ENCODE measurements at places on chromosomes 1 and 21. TPM values are rescaled to one million over a fixed set of nuclear protein-coding genes. Genes with fewer than 3 reads are reported as not detected.
A peak's percentile ranks its signal among the peaks of the same experiment; 100 is the strongest.

GRCh38 chr21:42459546-42460215 lies 36.3 kb downstream of the RSPH1 start:
- no peak for DNase-seq

DNA sequence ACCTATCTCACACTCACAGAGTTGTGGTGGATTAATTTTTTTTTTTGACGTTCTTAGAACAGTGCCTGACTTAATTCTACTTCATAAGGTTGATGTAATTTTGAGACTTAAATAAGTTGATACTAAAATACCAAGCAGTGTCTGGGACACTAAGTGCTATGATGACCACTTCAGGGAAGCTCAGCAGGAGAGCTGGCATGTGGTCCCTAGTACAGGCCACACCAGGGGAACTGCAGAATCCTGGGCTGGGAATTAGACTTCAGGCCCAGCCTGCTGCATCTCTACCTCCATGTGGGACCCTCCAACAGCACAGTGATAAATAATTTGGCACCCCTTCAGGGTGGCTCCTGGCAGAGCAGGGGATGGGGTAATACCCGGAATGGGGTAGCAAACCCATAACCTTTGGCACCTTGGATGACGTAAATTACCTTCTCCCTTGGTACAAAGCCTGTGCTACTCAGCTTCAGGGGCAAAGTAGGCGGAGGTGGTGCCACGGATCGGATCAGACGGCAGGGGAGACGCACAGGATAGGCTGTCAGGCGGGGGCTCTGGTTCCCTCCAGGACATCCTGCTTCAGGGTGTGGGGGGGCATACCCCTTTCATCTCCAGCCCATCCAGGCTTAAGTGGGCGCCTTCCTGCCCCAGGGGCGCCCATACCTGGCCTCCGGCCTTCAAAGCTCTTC lies 4.8 kb downstream of the MFSD2A start:
- DNase-seq, result no peak

Gene OR2M3
- total RNA-seq, result 0.27 TPM

Gene ATP1A2
- 118 TPM for total RNA-seq

Gene CASQ2
- total RNA-seq, result 0.64 TPM

GRCh38 chr1:246492611-246493245 lies 14.4 kb downstream of the SMYD3 start:
- DNase-seq, result peak; percentile 89

DNA sequence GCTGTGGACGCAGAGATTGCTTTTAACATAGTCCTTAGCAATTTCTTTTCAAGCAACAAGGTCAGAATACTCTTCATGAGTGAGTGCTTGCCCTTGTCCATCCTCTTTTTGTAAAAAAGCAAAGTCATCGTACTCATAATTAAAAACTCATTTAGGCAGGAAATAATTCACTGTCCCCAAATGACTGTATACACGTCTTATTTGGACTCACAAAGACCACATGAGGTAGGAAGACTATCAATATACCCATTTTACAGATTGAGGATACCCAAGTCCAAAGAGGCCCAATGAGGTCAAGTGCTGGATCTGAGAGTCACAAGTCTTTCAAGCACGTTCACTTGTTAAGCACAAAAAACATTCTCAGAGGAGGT lies 13.2 kb downstream of the ITPKB start:
- DNase-seq, result no peak

DNA sequence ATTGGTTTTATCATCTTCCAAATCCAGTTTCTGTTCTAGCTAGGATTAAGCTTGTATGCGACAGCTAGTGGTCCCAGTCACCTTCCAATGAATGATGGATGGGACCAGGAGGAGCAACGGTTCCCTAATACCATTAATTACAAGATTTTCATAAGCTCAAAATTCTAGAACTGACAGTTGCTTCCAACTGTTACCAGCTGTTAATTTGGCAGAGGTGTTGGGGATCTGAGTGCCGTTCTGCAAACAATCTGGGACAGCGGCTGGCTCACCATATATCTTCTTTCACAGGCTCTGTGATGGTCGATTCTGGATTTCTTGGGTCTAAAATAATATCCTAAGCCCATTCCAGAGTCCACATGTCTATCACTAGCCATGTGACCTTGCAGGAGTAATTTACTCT lies 34.5 kb upstream of the RALGPS2 start:
- DNase-seq, result no peak
